ENCODE measurements at places on chromosomes 6 and 20.

GRCh38 chr6:82015043-82015442 lies 232.5 kb downstream of the IBTK start:
- no peak for DNase-seq

GRCh38 chr6:33139596-33140206 lies 52.6 kb downstream of the COL11A2 start:
- DNase-seq = no peak

- DNase-seq = peak; percentile 31
Measured at GRCh38 chr6:142013875-142014495, 118.7 kb upstream of the GJE1 start.

- no peak for DNase-seq
Measured at GRCh38 chr6:7219310-7219709, 93.7 kb downstream of the SSR1 start.

GRCh38 chr6:37559501-37559900 lies 59.8 kb upstream of the CCDC167 start:
- DNase-seq = no peak

DNA sequence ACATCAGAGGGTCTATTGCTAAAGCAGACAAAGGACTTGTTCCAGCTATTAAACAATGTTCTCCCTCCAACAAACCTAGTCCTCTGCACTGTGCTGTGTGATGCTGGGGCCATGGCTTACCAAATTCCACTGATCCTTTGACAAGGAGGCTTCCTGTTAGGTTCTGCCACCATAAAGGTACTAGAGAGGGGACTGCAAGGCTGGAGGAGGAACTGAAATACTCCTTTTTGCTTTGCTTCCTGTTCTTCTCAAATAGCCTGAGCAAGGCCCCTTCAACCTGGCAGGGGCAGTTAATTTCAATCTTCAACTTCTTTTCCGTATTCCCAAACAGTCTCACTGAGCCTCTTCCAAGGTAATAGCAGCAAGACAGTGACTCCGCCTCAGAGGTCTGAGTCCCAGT lies 286.4 kb upstream of the IRAK1BP1 start:
- no peak for DNase-seq

DNA sequence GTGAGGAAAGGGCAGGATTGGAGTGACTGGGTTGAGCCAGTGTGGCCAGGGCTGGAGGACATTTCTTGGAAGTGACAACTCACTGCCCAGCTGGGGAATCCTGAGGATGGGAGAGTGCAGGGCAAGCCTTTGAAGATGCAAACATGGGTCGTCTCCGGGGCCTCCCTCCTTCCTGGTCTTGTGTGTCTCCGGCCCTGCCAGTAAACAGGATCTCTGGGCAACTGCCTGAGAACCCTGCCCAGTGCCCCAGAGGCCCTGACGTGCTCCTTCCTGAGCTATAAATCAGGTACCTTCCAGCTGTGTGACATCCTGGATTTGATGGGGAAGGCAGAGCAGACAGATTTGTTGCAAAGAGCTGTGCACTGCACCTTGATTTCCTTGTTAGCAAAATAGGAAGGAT lies 12.9 kb upstream of the TCF15 start:
- DNase-seq = no peak

DNA sequence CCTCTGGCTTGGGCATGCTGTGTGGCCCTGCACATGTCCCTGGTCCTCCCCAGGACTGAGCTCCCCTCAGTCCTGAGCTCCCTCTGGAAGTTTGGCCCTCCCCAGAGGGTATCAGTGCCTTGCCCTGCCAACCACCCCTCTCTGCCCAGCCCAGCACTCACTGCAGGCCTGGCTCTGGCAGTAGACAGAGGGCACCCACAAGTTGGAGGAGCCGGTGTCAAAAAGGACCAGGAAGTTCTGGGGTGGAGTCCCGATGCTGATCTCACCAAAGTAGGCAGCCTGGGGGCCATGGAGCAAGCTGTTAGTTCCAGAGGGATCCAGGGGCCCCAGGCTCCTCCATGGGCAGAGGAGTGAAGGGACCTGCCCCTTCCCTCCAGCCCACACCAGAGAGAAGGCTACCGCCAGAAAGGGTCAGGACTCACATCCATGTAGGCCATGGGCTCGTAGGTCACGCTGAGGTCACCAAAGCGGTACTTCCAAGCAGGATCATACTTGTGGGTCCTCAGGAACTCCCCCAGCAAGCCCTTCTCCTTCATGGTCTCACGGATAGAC lies 2.9 kb downstream of the PGC start:
- DNase-seq = no peak

GRCh38 chr6:137791281-137792159 lies 75.5 kb upstream of the TNFAIP3 start:
- DNase-seq = no peak

DNA sequence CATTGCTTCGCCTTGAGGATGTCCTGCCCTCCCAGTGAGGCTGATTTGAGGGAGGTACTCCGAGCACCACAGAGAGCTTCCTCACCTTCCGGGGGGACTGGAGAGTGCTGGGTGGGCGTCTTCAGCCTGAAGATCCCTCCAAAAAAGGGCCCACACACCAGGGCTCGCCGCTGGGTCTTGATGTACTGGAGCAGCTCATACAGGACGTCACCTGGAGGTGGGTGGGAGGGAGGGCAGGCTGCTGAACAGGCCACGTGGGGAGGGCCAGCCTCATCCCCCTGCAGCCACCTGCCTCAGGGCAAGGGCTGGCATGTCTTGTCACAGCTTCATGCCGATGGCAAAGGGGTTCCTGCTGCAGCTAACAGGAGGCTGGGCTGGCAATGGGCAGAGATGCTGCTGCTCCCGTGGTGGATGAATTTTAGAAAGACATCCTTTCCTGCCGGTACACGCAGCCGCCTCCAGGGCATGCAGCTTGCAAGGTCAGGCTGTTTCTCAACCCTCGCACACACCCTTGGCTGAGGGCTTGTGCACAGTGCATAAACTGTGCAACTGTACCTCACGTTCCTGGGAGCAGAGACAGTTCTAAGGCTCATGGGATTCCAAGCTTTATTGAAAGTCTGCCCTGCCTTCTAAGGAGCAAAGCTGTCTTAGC lies 14.0 kb downstream of the ETV7 start:
- no peak for DNase-seq

- DNase-seq = no peak
Measured at GRCh38 chr20:1293641-1294379, 27.7 kb downstream of the SNPH start.

DNA sequence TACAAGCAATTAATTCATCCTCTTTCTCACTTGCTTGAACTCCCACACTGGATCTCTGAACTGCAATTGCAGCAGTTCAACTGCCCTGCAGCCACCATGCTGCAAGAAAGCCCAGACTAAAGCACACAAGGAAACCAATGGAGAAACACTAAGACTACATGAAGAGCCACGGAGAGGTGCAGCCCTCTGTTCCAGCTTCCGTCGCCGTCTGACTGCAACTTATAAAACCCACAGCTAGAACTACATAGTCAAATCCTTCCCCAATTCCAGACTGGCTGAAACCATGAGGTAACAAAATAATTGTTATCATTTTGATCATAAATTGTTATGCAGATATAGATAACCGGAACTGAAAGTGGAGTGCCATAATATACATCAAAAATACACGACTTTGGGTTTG lies 21.1 kb upstream of the THEMIS start:
- DNase-seq = no peak
